ENCODE measurements at places on chromosomes 1 and 21.

GRCh38 chr1:173201969-173202368 lies 5.2 kb downstream of the TNFSF4 start:
- no peak for DNase-seq

- DNase-seq: peak; percentile 27
These were observed 5.1 kb upstream of the HMGCS2 start for GRCh38 chr1:119773711-119774241.

DNA sequence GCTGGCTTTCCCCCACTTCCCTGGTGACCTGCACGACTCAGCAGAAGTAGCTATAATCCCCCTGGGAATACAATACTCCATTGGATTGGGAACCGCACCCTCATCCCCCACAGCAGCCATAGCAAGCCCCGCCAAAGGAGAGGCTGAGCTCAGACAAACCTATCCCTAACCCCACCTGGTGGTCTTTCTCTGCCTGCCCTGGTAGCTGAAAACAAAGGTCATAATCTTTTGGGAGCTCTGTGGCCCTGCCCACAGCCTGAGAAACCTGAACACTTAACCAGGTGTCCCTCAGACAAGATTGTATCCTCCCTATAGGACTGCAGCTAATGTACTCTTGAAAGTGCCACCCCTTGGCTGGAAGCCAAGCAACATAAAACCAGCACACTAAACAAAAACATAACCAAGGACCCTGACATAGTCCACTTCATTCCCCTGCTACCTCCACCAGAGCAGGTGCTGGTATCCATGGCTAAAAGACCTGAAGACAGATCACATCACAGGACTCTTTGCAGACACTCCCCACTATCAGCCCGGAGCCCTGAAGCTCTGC lies 71.6 kb upstream of the RUNX1 start:
- DNase-seq: no peak

DNA sequence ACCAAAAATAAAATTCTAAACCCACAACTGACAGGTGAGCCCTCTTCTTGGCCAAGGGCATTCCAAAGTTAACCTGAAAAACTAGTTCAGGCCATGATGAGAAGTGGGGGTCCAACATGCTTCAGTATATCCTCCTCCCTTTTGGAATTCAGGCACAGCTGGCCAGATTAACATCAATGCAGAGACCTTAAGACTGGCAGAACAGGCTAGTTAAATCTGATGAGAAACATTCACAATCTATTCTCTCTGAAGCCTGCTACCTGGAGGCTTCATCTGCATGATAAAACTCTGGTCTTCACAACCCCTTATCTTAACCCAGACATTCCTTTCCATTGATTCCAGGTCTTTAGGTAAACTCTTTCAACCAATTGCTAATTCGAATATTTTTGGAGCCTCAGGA lies 26.7 kb upstream of the ZBTB8B start:
- DNase-seq: no peak

GRCh38 chr21:15498455-15498854 lies 231.3 kb upstream of the USP25 start:
- DNase-seq: no peak
